Thoracic aorta (tissue), 2 donors: ENCODE measurements at places on chromosomes 6 and 20.

DNA sequence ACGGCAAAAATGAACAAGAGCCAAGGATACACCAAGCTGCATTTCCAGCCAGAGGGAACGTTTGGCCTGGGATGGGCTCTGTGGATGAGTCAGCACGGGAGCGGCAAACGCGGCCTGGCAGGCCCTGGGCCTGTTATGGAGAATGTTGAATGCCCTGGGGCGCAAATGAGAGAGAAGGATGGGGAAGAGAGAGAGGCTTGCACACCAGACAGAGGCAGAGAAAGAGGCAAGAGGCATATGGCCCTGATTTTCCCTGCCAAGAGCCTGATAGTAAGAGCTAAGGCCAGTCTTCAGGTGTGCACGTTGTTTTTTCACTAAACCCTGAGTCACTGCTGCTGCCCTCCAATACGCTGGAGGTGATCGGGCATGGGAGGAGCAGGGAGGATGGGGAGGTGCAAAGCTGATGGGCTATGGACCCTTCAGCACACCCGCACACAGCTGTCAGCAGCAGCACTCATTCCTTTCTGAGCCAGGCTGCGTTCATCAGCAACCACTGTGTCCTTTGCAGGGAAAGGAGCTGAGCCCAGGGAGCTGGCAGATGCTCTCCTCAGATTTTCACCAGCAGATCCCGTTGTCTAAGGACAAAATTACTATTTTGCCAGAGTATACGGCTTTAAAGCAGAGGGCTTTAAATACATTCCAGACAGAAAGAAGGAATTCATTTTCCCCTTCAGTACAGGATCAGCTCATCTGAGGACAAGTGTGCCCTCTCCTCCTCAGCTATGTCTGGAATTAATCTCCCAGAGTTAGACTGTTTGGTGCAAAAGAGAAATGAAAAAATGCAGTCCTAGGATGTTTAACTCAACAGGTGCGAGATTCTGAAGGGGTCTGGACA is 61.7 kb upstream of the SLC22A23 start:
- no peak for DNase-seq

- DNase-seq, result no peak
These were observed 103.7 kb downstream of the FYN start for GRCh38 chr6:111769365-111770152.

- no peak for DNase-seq
These were observed 153.6 kb downstream of the BMP2 start for GRCh38 chr20:6920991-6921613.

DNA sequence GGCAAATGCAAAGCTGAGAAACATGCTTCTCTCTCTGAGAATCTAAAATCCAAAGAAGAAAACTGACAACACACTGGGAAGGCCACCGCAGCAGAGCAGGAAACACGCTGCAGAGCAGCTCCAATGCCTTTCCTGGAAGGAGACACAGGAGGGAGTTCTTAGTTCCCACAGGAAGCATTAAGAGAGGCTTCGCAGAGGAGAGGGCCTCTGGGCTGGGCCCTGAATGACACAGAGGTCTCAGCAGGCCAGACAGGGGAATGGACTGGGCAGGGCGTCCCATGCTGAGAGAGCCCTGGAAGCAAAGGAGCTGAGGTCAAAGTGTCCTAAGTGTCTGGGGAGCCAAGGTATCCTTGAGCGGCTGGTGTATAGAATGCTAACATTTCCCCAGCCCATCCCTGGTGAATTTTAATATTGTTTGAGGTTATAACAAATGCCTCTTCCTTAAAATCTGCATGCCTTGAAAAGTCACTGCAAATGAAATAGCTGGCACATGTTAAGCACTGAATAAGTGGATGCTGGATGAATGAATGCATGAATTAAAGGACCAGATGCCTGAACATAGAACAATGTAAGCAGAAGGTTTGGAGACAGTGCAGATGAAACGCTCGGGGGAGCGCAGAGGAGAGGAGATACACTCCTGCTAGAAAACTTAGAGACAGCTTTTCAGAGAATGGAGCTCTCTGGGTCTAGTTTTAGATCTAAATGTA is 110.0 kb upstream of the SYNDIG1 start:
- DNase-seq, result no peak

- DNase-seq, result no peak
These were observed 5.9 kb downstream of the F13A1 start for GRCh38 chr6:6314596-6314995.

DNA sequence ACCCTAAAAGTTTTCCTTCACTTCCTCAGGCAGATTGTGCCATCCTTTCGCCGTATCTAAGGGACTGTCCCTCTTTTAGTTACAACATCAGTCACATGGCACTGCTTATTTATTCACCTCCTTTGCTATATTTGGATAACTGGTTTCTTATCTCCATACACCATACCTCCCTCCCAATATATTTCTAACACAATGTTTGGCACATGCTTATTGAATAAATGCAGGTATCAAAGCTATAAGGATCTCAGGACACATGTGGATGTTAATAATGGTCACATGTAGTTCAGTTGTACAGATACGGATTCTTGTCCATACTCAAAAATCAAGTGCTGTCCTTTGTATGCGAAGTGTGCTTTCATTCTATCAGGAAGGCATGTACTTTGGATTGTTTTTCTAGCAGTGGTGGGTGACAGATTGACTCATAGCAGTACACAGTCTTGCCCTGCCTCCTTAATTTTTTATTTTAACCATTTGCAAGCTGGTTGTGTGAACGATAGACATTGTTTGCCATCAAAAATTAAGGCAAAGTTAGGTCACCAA is 407.1 kb upstream of the RUNX2 start:
- DNase-seq, result no peak

DNA sequence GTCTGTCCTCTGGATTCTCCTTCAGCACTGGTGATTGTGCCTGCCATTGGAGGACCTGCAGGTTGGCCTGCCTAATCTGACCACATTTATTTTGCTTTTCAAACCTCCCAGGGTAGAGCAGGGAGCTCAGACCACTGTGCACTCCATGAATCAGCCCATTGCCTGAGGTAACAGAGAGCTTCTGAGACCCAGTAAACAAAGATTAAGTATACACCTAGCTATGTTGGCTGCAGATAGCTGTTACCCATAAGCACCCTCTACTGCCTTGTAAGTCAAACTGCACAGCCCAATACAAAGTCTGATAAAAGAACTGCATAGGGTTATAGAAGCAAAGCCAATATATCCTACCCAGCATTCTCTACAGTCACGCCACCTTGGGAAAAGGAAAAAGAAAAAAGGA is 338.7 kb downstream of the HTR1B start:
- DNase-seq, result no peak

DNA sequence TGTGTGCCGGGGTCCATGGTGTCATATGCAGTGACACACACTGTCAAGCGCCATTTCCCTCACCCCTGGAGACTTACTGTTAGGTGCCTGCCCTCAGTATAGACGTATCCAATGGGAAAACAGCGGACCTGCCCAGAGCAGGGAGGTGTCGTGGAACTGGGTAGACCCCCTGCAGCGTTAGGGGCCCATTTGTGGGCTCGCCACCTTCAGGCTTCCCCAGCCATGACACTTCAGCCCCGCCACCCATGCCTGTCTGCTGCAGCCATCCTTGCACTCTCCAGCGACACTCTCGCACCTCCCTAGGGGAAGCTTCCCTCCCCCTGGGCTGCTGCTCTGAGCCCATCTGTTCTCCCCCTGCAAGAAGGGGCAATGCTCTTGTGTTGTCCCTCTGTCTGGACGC is 43.2 kb downstream of the STK35 start:
- DNase-seq, result no peak

DNA sequence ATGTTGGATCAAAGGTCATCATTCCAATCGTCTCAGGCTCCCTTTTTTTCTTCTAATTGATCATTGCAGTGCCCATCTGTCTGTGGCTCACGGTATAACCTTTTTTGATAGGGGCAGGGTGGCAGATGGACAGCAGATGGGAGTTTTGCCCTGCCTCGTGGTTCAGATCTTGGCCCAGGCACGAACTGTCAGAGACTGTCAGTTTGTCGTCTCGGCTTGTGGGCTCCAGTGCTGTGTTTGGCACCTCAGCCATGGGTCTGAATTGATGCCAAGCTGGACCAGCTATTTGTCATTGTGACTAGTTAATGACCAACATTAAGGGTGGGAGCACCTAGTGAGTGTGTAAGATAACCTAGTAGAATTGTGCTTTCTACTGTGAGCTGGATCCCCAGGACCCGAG is 197.6 kb downstream of the PRL start:
- DNase-seq, result no peak

DNA sequence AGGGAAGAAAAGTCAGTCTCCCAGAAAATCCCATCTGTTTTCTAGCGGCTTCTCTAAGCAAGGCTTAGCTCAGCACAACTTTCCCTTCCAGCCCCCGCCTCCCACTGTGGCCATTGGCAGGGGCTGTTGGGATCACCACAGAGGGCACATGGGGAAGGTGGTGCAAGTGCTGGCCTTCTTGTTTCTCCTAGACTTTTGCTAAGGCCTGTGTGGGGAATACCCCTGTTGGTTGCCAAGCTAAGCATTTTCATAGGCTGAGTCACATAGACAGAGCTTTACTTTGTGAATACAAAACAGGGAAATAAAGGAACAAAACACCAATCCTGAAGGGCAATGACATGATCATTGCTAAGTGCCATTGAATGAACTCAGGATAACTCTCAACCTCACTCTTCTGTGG is 32.4 kb upstream of the TIAM2 start:
- DNase-seq, result no peak
